ENCODE measurements at places on chromosomes 2 and 18. TPM values are rescaled to one million over a fixed set of nuclear protein-coding genes. Genes with fewer than 3 reads are reported as not detected.

- peak overlapping the region; percentile 41 for H3K4me3 ChIP-seq
- peaks cover 28% of the 10 kb centered on the region for H3K27me3 ChIP-seq
Observed at GRCh38 chr18:26575865-26576217, 27.5 kb upstream of the KCTD1 start.

DNA sequence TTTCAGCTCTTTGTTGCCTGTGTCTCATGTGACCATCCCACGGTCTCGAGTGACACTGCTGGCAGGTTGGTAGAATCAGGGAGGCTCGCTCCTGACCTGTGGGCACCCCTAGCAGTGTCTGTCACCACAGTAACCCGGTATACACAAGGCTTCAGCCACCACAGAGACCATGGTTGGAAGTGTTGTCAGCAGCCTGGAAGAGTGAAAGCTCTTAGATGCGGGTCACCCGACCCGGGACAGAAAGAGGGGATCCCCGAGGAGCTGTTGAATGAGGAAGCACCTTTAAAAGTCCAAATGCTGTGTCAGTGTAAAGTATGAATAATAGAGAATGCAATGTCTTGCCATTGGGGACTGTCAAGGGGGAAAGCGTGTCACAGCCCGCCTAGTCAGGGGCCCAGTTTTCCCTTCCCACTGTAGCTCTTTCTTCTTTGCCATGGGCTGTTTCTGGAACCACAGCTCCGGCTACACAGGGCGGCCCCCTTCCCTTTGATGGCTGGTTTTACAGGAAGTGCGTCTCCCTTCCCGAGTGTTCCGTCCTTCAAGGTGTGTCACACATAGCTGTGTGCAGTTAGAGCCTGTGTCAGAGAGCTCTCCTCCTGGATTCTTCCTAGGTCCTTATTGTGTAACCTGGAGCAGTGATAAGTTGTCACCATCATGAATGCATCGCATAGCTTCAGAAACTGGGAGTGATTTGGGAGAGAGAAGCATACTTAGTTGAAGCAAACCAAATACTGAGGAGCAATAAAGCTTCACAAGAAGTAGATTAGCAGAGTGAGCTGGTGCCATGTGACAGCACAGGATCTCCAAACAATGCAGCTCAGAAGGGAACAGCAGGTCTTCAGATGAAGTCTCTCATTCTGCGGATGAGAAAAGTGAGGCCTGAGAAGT lies 81.4 kb downstream of the MTCL1 start:
- H3K4me1 ChIP-seq = peaks cover 13% of the 10 kb centered on the region
- H3K27ac ChIP-seq = no peak overlapping the region
- no peaks in the 10 kb centered on the region for H3K27me3 ChIP-seq
- H3K36me3 ChIP-seq = peaks cover 5% of the 10 kb centered on the region
- no peak overlapping the region for H3K4me3 ChIP-seq

CHN1 gene
- total RNA-seq = 30.2 TPM

DNA sequence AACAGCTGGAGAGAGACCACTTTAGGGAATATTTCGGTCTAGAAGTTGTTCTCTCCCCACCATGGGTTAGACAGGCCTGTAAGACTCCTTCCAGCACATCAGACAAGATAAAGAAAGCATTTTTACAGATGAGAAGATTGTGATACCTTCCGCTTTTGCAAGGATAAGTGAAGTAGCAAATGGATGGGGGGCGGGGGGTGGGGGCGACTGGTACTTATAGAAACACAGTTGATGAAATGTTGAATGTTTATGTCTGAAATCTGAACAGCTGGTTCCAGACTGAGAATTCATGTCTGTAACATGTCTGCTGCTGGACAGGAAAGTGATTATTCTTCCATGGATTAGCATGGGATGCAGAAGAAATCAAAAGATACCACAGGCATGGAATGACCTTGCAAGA lies 90.5 kb upstream of the FN1 start:
- H3K4me1 ChIP-seq = no peaks in the 10 kb centered on the region
- H3K36me3 ChIP-seq = no peaks in the 10 kb centered on the region
- H3K27me3 ChIP-seq = no peaks in the 10 kb centered on the region
- H3K4me3 ChIP-seq = no peak overlapping the region

DNA sequence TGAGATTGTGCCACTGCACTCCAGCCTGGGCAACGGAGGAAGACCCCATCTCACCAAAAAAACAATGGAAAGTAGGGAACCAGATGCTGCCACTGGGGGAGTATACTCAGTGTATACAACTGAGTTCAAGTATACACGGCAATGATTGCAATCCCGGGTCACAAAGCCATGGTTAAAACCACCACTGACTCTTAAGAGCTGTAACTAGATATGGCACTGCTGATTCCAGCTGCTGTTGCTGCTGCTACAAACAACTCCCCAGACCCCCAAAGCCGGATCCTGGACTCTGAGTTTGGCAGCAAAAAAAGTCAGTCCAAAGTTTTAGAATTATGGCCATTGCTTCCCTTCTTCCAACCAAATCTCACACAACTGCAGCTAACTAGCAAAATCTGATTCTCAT lies 43.7 kb upstream of the COX7A2L start:
- H3K4me3 ChIP-seq = no peak overlapping the region
- no peaks in the 10 kb centered on the region for H3K27me3 ChIP-seq

DNA sequence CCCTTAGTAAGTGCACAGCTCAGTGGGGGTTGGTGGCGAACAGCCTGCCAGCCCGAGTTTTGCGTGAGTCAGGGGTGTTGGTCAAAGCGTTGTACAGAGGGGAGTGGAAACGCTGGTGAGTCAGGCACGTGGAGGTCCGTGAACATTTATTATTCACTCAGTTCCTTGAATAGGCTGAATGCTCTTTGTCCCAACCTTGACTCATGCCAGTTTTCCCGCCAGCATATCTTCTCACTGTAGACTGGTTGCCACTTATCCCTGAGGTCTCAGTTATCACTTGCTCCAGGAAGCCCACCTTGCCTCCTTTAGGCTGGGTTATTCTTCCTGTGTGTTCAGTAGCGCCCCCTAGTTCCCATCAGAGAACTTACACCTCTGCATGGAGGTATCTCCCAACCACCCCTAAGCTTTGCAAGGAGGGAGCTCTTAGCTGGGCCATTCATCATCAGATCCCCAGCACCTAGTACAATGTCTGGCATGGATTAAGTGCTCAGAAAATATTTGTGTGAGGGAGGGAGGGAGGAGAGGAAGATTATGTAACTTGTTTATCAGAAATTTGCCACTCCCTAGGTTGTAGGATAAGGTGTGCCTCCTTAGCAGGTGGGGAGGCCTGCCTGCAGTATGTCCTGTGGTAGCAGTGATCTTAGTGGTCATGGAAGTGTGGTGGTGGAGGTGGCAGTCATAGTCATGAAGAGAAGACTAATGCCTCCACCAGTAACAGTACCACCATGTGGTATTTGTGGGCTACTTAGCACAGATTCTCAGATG lies 72.1 kb downstream of the CABLES1 start:
- H3K4me1 ChIP-seq = no peaks in the 10 kb centered on the region
- no peak overlapping the region for H3K4me3 ChIP-seq
- H3K27me3 ChIP-seq = no peaks in the 10 kb centered on the region
- peak; percentile 81 for DNase-seq

DNA sequence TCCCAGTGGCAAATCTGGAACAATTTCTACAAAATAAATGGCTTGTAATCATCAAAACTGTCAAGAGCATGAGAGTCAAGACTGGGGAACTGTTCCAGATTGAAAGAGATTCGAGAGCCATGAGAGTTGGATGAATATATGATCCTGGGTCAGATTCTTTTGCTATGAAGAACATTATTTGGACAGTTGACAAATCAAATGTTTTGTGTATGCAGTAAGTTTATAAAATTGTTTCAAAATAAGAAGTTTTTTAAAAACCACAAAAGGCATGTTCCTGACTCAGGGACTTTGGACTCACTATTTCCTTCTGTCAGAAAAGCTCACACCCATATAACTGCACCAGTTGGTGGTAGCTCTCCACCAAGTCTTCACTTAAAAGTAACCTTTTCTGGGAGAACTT lies 38.5 kb downstream of the ROCK2 start:
- no peak overlapping the region for H3K4me3 ChIP-seq
- H3K27me3 ChIP-seq = no peaks in the 10 kb centered on the region
- DNase-seq = no peak
- peaks cover 6% of the 10 kb centered on the region for H3K4me1 ChIP-seq

DNA sequence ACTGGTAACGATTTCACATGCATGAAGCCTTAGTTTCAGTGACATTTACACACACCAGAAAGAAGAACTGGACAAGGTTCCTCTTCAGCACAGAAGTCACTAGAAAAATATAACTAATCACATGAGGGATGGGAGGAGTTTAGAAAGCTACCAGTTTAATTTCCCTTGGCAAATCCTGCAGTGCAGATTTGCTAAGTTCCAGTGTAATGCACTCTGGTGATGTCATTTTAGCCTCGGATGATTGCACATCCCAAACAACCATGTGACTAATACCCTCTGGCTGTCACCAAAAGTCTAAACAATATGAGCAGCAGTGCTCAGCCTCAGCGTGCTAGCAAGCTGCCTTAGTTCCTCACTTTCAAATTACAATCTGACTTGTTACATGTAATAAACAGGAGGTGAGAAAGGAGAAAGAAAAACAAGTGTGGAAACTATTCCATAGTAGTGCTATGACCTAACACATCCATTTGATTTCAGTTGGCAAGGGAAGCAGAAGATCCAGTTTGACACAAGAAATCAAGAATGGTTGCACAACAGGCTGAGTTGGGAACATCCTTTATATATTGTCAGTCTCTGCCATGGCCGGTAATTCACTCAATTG lies 35.3 kb upstream of the PPP1CB start:
- H3K36me3 ChIP-seq = no peaks in the 10 kb centered on the region
- no peaks in the 10 kb centered on the region for H3K4me1 ChIP-seq
- no peaks in the 10 kb centered on the region for H3K27me3 ChIP-seq
- no peak overlapping the region for H3K4me3 ChIP-seq

- H3K27ac ChIP-seq = no peak overlapping the region
- H3K27me3 ChIP-seq = no peaks in the 10 kb centered on the region
- H3K36me3 ChIP-seq = no peaks in the 10 kb centered on the region
- no peaks in the 10 kb centered on the region for H3K4me1 ChIP-seq
Observed at GRCh38 chr2:185417111-185417510, 321.5 kb upstream of the FSIP2 start.

GRCh38 chr2:71100195-71100964 lies 29.6 kb downstream of the MCEE start:
- no peak overlapping the region for H3K4me3 ChIP-seq
- H3K4me1 ChIP-seq = peaks cover 5% of the 10 kb centered on the region
- no peaks in the 10 kb centered on the region for H3K36me3 ChIP-seq
- DNase-seq = peak; percentile 75
- no peak overlapping the region for H3K27ac ChIP-seq
- H3K27me3 ChIP-seq = no peaks in the 10 kb centered on the region

DNA sequence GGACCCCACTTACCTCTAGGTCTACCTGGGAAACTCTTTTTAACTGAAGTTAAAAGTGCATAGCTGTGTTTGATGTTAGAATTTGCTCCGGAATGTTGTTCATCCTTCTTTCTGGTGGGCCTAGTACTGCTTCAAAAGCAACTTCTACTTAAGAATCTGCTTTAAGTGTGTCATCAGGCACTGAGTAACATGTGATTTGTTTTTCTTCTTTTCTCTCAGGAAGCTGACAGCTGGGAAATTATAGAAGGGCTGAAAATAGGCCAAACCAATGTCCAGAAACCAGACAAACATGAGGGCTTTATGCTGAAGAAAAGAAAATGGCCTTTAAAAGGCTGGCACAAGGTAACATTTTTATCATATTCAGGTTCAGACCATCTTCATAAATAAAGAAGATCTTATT lies 122.9 kb downstream of the PRKRA start:
- DNase-seq = no peak
- H3K4me3 ChIP-seq = no peak overlapping the region
- no peak overlapping the region for H3K27ac ChIP-seq
- H3K4me1 ChIP-seq = no peaks in the 10 kb centered on the region

CYP26B1 gene
- 0.31 TPM for total RNA-seq

GRCh38 chr2:202035089-202035940 lies 1.7 kb downstream of the FZD7 start:
- peaks cover 20% of the 10 kb centered on the region for H3K36me3 ChIP-seq
- H3K4me3 ChIP-seq = peak overlapping the region; percentile 97
- no peak overlapping the region for H3K27ac ChIP-seq
- H3K27me3 ChIP-seq = no peaks in the 10 kb centered on the region

IL36G gene
- 0.70 TPM for total RNA-seq

MDH1B gene
- 1.7 TPM for total RNA-seq

DAW1 gene
- total RNA-seq = 2.0 TPM

DNA sequence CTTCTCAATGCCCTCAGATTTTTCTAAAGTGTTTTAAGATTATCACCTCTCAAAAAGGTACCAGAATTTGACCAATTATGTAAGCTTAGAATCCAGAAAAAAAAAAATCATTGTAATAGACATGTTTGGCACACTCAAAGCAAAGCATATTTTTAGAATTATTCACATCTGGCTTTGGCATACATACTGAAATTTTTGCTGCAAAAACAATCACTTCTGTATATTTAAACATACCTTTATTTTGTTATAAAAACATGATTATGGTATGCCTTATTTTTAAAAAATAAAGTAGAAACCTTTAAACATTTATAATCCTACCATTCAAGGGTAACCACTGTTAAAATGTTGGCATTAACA lies 143.3 kb downstream of the ESCO1 start:
- no peaks in the 10 kb centered on the region for H3K27me3 ChIP-seq
- no peak overlapping the region for H3K4me3 ChIP-seq
- H3K4me1 ChIP-seq = no peaks in the 10 kb centered on the region
- H3K36me3 ChIP-seq = no peaks in the 10 kb centered on the region
- DNase-seq = no peak

GRCh38 chr2:53777134-53777533 lies 9.5 kb downstream of the CHAC2 start:
- no peaks in the 10 kb centered on the region for H3K27me3 ChIP-seq
- H3K4me1 ChIP-seq = peaks cover 1% of the 10 kb centered on the region
- no peak overlapping the region for H3K4me3 ChIP-seq
- peaks cover 11% of the 10 kb centered on the region for H3K36me3 ChIP-seq
- DNase-seq = no peak

DNA sequence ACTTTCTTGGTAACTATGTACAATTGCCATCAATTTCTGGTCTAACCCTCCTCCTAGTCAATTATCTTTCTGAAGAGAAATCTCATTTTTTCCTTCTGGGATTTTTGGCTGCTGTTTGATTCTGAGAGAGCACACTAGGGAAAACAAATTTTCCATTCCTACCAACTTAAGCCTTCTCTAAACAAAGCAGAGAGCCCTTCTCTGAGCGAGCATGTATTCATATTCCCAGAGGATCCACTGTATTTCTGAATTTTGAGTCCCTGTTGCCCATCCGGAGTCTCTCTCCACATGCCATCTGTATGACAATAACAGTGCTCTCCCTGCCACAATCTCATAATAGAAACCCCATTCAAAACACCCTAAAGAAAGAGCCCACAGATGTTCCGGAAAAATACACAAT lies 78.5 kb downstream of the MAIP1 start:
- H3K27me3 ChIP-seq = no peaks in the 10 kb centered on the region
- no peak for DNase-seq
- H3K4me1 ChIP-seq = no peaks in the 10 kb centered on the region

- H3K4me3 ChIP-seq = no peak overlapping the region
- H3K27me3 ChIP-seq = no peaks in the 10 kb centered on the region
- H3K27ac ChIP-seq = no peak overlapping the region
Observed at GRCh38 chr2:176039375-176039774, 37.3 kb upstream of the LNPK start.
